ENCODE measurements at places on chromosomes 2 and 18.

DNA sequence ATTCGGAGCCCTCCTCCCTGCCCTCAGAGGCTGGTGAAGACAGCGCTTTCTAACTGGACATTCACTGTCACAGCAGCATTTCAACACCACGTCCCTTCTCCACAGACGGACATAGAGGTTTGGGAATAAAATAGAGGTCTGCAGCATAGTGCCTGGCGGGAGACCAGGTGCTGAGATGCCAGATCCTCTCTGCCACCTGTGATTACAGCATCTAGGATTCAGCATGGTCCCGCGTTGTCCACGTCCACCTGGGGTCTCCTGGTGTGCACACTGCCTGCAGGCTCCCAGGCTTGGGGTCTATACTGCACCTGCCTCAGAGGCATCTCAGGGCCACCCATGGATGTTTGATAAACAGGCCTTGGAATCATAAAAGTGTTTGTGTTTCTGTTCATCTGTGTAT, 175.5 kb downstream of the TMEM18 start:
- DNase-seq = no peak

GRCh38 chr2:43268066-43268953, 41.9 kb upstream of the ZFP36L2 start:
- no peak for DNase-seq

DNA sequence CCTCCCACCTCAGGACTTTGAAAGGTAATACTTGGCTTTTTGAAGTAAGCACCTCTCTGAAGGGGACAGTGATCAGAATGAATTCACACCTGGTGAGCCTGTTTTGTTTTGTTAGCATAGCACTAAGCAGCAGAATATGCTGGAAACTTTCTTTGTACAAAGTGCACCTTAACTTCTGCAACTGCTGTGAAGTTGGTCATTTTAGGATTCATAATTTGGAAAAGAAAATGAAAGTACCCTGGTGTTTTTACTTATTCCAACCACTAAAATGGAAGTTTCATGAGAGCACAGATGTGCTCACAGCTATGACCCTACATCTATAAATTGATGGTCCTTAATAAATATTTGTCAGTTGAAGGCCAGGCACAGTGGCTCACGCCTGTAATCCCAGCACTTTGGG, 257.8 kb upstream of the STON1 start:
- no peak for DNase-seq

GRCh38 chr18:25126751-25127150, 225.2 kb downstream of the ZNF521 start:
- DNase-seq = no peak

DNA sequence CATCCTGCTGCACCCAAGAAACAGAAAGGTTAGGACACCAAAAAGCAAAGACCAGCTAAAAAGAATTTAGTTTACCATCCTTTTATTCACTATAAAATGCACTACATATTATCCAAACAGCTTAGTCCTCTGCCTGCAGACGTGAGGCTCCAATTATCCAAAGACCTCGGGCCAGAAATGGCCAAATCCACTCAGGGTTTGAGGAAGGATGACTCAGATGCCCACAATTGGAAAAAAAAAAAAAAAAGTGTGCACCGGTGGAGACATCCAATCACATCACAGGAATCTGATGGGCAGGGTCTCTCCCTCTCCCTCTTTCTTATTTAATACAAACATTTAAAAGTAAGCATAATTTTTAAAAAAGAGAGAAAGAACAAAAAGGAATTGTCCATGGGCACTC, 65.7 kb downstream of the TRABD2A start:
- no peak for DNase-seq

DNA sequence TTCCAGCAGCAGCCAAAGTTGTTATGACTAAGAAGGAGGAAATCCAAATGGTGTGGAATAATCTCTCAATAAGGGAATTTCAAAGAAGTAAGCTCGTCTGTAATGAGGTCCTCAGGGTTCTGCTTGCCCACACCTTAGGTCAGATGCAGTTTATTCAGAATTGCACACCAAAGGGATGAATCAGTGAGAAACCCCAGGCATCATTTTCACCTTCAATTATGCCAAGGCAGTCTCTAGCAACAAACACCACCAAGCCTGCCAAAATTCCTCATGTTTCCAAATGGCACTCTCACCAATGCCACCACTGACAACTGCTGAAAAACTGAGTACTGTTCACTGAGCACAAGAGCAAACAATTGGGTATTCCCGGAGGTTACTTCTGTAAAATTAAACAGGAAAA, 43.6 kb downstream of the KCNG3 start:
- no peak for DNase-seq

DNA sequence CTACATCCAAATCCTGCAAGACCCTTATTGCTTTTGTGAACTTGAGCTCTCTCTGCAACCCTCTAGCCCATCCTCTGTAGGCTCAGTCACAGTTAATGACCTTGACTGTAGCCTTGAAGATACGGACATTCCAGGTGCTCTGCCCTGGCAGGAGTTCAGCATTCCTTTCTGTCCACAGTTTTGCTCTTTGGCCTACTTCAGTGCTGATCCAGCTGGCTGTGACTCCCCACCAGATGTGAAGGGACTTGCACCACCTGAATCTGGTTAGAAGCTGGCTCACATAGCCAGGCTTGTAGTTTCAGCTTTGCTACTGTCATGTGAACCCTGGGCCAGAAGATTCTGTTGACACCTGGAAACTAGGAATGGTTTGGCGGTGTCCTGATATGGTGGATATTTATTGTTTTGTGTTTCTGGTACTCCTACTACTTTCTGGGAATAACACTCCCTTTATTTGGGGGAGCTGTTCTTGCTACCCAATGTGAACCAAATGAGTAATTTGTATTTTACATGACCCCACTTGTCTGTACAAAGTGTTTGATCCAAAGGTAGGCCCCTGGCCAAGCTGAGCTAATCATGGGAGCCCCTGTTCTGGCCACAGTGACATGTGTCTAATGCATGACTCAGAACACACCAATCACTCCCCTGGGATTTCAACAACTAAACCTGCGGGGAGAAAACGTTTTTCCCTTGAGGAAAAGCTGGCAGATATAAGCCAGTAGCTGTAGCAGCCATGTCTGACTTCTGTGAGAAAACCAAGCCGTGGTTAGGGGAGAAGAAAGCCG, 73.4 kb downstream of the CDCA7 start:
- no peak for DNase-seq

DNA sequence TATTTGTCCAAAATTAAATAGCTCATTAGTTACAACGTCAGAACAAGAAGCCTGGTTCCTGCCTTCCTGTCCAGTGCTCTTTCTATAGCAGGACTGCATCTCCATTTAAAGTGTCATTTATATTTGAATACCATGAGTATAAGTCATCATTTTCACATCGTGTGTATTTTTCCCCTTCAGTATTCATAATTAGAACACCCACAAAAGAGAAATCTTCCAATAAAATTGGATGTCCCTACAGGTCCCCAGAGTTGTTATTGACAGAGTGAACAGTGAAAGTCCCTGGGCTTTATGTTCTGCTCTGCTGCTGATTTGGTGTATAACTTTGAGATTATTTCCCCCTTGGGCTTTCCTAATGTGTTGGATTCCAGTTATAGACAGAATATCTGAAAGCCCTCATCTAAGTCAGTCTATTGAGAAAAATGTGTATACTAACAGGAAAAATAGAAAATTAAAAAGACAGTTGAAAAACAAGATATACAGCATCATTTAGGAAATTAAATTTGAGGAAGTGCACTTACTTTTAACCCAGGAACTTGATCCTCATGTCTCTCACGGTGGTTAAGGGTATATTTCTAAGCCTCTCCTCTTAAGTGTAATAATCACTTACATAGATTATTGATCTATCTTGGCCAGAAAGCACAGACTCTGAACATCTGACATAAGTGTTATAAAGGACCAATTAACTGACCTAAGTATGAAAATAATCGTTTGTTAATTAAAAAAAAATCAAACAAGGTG, 15.2 kb upstream of the REV1 start:
- DNase-seq = no peak

DNA sequence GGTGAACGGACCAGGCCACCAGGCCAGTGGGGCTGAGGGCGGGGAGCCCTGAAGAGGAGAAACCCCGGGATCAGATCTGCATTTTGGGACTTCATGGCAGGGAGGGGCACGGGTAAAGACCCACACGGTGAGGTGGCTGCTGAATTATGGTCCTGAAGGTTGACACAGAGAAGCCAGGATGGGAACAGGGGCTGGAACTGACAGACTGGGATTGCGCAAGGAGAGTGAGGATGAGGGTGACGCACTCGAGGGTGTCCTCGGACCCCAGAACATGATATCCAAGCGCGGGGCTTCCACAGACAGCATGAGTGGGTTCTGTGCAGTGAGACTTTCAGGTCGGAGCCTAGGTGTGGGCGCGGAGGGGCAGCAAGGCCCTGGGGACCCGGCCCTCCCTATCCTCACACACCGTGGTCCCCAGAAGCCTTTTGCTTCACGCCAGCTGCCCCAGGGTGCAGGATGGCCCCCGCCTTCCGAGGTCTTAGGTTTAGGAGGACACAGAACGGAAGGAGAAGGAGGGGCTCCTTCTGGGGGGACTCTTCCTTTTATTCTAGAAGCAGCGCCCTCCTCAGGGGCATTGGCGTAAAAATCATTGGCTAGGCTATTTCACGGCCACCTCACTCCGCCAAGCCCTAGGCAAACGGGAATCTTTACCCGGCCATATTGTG, 416.8 kb upstream of the HS6ST1 start:
- no peak for DNase-seq

DNA sequence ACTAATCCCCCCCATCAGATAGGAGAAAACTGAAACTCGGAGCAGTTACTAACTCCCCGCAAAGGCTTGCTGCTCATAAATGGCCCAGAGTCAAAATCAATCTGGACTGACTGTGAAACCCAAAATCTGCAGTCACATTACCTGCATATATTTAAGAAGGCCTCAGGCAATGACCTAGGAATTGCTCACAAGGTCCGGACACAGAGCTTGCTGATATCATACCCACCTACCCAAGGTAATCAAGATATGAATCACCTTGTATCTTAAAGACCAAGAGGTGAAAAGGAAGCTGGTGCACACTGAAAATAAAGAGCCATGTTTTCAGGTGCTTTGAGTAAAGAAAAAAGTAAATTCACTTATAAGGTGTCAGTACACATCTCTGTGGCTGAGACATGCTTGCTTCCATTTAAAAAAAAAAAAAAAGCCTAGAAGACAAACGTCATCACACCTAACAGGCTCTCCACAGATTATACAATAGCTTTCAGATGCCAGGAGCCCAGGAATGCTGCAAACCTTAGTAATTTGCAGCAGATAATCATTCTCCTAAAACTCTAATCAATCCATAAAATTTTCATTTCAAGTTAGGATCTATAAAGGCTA, 195.4 kb downstream of the ZEB2 start:
- DNase-seq = no peak

GRCh38 chr2:240999873-241000541, 1.6 kb downstream of the SNED1 start:
- no peak for DNase-seq

DNA sequence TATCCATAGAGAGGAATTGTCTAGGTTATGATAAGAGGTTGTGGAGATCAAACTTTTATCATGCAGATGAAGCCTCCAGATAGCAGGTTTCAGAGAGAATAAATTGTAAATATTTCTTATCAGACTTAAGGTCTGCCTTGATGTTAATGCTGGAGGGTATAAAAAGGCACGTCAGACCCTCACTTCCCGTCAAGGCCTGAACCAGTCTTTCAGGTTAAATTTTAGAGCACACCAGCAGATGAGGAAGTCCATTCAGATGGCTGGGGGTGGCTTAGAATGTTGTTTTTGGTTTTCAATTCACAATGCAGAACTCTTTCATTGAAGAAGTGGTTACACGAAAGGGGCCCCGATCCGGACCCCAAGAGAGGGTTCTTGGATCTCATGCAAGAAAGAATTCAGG, 144.4 kb upstream of the FBXO11 start:
- DNase-seq = no peak

DNA sequence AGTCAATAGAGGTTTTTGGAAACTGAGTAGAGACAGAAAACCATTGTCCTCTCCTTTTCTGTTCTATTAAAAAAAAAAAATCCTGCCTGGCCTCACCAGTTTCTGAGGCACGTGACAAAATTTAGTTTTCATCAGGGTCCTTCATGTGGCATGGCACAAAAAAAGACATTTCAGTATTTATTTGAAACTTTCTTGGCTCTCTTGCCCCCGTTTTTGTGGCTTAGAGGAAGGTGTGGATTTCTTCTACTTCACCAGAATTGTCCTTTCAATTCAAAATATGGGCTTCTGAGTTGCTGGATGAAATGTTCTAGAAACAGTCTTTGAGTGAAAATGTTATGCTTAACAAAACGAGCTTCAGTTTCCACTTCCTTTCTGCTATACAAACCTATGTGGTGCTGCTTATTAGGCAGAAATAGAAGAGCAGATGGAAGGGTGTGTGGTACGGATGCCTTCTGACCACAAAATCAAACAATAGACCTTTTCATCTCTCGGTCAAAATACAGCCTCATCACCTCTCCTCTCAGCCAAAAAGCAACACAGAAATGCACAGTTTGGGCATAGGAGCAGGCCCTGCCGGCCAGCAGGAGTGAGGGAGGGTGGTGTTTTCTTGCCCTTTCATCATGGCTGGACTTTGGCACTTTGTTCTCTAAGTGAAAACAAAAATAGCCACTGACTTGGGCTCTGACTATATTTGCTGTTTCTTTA, 89.2 kb downstream of the SH3RF3 start:
- no peak for DNase-seq

- DNase-seq = no peak
Measured at GRCh38 chr18:13258921-13259320, 40.4 kb downstream of the LDLRAD4 start.

GRCh38 chr2:105567996-105568494, 169.2 kb upstream of the FHL2 start:
- no peak for DNase-seq

- DNase-seq = no peak
Measured at GRCh38 chr2:127985026-127985734, 42.7 kb downstream of the SAP130 start.

Data from activated CD4-positive, alpha-beta T cell treated with anti-CD3 and anti-CD28 coated beads, Interleukin-2, amount 50 U/mL, for 4 hours (primary cell).